ENCODE measurements at places on chromosomes 7 and 10.
A peak's percentile ranks its signal among the peaks of the same experiment; 100 is the strongest.

DNA sequence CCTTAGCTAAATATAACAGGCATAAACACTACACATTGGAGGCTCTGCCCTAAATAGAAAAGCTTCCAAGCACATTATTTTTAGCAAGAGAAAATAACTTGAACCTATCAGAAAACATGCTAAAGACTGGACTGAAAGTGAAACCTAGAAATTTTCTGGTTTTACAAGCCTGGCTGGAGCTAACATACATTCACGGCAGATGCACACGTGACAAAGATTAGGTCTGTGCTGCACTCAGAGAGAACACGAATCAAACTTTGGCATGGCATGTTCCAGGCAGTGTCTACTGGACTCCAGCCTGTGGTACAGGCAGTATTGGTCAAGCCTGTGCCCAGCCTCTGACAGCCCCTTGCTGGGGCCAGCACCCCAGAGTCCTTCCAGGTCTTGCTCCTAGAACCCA, 94.1 kb upstream of the PCBD1 start:
- no peak for DNase-seq

GRCh38 chr7:44042221-44042620, 2.3 kb upstream of the DBNL start:
- DNase-seq = no peak

- DNase-seq = no peak
These were observed 67.5 kb downstream of the CHST15 start for GRCh38 chr10:124025660-124026588.

DNA sequence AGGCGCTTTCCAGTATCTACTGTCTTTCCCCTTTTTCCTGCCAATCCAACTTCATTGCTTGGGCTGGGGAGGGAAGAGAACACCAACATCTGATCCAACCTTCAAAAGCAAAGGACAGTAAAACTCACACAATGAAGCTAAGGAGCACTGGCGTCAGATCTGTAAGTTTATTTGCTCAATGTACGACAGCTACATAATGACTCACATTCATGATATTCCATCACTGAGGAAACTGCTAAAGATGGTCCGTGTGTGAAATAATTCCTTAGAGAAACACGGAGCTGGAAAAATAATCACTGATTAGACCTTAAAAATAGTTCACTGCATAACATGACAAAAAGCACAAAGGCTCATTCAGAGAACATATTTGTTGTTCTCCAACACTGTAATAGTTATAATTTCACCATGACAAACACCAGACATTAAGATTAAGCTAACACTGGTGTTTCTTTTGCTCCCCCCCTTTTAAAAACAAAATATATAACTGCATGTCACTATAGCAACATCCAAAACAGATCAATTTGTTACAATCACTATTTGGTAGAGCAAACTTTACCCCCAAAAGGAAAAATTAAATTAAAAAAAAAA, 24.3 kb downstream of the HSPB1 start:
- DNase-seq = no peak

- no peak for DNase-seq
These were observed 275.1 kb upstream of the NRP1 start for GRCh38 chr10:33609546-33609945.

GRCh38 chr10:70913893-70914240, 25.5 kb upstream of the PCBD1 start:
- no peak for DNase-seq

GRCh38 chr7:158453663-158454062, 134.0 kb downstream of the PTPRN2 start:
- peak; percentile 16 for DNase-seq

GRCh38 chr10:6048281-6049030, 13.7 kb downstream of the IL2RA start:
- no peak for DNase-seq

- no peak for DNase-seq
These were observed 15.3 kb upstream of the KCNIP2 start for GRCh38 chr10:101858723-101859500.

- DNase-seq = no peak
These were observed 892.0 kb upstream of the CELF2 start for GRCh38 chr10:10125676-10126075.

- DNase-seq = no peak
These were observed 526 bp downstream of the GIMAP1 start for GRCh38 chr7:150716939-150717338.

DNA sequence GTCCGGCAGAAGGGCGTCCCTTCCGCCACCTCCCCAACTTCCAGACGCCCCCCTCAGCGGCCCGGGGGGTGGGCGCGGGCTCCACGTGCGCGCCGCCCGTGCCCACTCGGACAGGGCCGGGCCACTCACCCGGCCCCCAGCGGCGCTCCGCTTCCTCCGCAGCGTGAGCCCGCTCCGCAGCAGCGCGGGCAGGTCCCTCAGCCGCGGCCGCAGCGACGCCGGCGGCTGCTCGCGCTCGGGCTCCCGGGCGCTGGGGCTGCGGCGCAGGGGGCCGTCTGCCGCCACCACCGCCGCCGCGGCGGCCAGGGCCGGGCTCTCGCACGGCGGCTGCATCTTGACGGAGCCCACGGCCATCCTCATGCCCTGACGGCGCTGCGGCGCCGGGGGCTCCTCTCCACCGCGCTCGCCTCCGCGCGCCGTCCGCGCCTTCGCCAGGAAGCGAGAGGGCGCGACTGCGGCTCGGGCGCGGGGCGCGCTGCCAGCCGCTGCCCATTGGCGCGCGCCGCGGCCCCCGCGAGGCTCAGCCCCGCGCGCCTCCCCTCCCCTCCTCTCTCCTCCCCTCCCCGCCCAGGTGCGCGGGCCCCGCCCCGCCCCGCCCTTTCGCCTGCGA, at the start of gene RAPGEF5:
Gene RAPGEF5 (minus strand): TSS at position 454 of the 610 bp plus-strand sequence. CDS start 94 bp downstream, at position 360.
- DNase-seq = peak; percentile 67

DNA sequence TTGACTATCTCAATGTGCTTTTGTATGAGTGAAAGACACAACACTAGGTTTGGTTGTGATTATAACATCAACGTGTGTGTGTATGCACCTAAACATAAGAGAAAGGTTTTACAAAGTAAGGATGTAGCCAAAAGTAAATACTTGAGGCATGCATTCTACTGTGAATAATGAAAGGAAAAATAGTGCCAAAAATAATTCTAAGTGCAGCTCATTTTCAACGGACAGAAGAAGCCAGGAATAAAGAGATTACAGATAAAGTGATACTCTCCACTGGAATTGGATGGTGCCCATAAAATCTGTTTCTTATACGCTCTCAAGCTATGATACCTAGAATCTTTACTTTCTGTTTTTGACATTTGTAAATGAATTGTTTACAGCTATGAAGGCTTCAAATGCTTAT, 135.0 kb upstream of the TMEM72 start:
- DNase-seq = no peak

- DNase-seq = no peak
These were observed 1.8 kb downstream of the BMI1 start for GRCh38 chr10:22322641-22323160.

GRCh38 chr10:104119996-104120395, 2.0 kb upstream of the SFR1 start:
- DNase-seq = no peak

DNA sequence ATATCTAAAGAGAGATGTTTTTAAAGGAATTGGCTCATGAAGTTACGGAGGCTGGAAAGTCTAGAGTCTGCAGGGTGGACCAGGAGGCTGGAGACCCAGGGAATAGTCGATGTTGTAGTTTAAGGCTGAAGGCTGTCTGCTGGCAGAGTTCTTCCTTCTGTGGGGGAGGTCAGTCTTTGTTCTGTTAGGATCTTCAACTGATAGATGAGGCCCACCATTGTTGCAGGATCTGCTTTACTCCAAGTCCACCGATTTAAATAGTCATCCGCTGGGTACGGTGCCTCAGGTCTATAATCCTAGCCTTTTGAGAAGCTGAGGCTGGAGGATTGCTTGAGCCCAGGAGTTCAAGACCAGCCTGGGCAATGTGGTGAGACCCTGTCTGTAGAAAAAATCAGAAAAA, 50.0 kb downstream of the LMTK2 start:
- no peak for DNase-seq

DNA sequence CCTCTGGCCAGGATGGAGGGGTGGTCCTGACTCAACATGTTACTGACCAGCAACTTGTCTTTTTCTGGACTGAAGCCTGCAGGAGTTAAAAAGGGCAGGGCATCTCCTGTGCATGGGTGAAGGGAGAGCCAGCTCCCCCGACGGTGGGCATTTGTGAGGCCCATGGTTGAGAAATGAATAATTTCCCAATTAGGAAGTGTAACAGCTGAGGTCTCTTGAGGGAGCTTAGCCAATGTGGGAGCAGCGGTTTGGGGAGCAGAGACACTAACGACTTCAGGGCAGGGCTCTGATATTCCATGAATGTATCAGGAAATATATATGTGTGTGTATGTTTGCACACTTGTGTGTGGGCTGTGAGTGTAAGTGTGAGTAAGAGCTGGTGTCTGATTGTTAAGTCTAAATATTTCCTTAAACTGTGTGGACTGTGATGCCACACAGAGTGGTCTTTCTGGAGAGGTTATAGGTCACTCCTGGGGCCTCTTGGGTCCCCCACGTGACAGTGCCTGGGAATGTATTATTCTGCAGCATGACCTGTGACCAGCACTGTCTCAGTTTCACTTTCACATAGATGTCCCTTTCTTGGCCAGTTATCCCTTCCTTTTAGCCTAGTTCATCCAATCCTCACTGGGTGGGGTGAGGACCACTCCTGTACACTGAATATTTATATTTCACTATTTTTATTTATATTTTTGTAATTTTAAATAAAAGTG, 6.0 kb downstream of the PLAU start:
- DNase-seq = no peak

GRCh38 chr7:5177060-5177459, 13.0 kb upstream of the WIPI2 start:
- peak; percentile 55 for DNase-seq

GRCh38 chr10:77431209-77431611, 206.4 kb downstream of the KCNMA1 start:
- peak; percentile 60 for DNase-seq

DNA sequence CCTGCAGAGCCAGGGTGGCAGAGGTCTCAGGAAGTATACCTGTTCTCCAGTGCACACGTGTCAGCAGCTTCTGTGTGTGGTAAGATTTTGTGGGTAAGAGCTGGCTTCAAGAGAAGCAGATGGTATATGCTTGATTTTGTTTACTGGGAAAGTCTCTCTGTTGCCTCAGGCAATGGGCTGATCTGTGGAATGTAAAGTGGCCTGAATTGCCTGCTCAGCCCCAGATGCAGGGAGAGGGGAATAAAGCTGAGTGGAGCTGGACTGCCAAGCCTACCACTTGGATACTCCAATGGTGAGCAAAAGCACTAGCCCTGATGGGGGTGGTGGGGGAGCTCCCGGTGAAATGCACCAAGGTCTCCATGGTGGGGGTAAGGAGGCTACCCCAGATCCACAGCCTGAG, 156.1 kb downstream of the WDR11 start:
- DNase-seq = no peak

DNA sequence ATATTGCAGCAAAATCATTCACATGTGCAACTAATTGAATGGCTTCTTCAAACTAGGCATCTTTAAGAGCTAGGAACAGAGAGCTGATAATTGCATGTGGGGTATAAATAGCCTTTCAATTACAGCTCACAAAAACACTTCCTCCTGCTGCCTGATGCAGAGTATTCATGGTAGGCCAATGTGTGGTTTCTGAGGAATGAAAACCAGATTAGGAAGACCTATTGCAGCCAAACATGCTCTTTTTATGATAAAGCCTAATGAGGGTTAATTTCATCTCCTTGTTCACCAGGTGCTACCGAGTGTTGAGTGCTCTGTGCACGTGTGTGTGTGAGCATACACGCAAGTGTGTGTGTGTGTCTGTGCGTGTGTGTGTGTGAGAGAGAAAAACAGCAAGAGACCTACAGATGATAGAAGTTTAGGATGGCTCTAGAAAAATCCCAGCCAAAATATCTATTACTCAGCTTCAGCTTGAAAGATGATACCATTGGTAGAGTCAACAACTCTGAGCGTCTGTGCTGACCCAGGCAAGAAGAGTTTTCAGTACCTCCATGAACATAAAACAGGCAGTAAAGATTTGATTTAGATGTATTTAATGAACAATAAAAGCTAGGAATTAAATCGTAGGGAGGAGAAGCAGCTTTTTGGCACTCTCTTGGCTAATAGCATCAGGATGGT, 448.5 kb upstream of the ANKRD30A start:
- no peak for DNase-seq

- DNase-seq = no peak
These were observed 131.5 kb upstream of the SP8 start for GRCh38 chr7:20918156-20918555.

DNA sequence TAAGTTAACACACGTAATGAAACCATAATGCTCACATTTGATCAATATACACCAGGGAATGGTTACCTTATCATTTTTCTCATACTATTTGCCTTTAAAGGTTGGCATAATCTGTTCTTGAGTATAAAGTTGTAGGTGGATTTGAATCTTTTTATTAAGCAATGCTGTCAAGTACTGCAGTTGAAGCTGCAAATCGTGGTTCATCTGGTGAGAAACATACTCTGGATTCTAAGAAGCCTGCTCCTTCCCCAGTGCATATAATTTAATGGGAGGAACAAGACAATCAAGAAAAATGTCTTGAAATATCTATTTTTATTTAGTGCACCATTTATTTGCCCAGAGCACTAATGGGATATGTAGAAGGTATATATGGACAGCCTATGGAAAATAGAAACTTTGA, 68.7 kb upstream of the DLX6 start:
- DNase-seq = no peak

DNA sequence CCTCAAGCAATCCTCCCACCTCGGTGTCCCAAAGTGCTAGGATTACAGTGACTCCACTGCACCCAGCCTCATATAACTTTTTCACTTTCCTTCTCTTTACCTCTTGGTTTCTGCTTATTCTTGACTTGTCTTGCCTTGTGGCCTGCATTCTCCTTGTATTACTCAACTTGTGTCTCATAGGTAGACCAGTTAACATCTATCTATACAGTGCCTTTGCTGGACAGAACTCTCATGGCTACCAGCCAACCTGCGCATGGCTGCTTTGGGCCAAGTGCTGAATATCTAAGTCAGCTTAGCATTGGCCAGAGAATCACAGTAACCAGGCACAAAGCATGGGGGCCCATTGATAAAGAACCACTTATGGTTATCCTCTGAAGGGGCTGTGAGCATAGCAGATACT, 42.6 kb upstream of the ZNRF2 start:
- no peak for DNase-seq

- no peak for DNase-seq
These were observed 64.2 kb downstream of the NKX6-2 start for GRCh38 chr10:132721725-132722124.

GRCh38 chr7:27250557-27251070, 8.0 kb downstream of the EVX1 start:
- no peak for DNase-seq

DNA sequence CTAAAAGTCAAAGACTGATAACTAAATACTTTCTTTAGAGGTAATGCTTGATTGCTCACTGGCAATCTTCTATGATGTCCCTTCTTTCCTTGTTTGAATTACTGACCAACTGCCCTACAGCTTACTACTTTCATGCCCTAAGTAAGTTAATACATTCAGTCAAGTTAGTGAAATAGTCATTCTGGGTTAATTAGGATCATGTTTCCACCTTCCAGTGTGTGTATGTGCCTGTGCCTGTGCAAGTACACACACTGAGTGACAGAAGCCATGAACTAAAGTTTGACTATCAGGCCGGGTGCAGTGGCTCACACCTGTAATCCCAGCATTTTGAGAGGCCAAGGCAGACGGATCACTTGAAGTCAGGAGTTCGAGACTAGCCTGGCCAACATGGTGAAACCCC, 187.9 kb downstream of the CACNA2D1 start:
- DNase-seq = no peak

- no peak for DNase-seq
These were observed 491.9 kb downstream of the SORCS1 start for GRCh38 chr10:106672517-106673175.
